ENCODE measurements at places on chromosomes 2 and 18.

- no peak for DNase-seq
These were observed 63.5 kb upstream of the FZD7 start for GRCh38 chr2:201969938-201970785.

GRCh38 chr2:29598978-29599377 lies 322.4 kb downstream of the ALK start:
- DNase-seq, result no peak

- DNase-seq, result no peak
These were observed 34.7 kb downstream of the RMC1 start for GRCh38 chr18:23538001-23538400.

- DNase-seq, result no peak
These were observed 12.6 kb downstream of the NR4A2 start for GRCh38 chr2:156319811-156320485.

DNA sequence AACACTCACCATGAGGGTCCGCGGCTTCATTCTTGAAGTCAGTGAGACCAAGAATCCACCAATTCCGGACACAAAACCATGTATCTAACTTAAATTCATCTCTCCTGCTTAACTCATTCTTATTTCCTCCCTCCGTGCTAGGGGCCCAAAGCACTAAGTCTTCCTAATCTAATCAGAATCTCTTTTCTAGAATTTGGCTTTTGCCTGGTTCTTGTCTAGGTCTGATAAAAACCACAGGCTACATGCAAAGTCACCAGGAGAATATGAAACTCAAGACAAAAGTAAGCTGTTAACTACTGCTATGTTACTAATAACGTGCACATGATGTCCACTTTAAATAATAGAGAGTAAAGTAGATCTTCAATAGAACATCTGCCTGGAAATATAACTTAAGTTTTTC lies 69.9 kb downstream of the TRIP12 start:
- DNase-seq, result no peak

DNA sequence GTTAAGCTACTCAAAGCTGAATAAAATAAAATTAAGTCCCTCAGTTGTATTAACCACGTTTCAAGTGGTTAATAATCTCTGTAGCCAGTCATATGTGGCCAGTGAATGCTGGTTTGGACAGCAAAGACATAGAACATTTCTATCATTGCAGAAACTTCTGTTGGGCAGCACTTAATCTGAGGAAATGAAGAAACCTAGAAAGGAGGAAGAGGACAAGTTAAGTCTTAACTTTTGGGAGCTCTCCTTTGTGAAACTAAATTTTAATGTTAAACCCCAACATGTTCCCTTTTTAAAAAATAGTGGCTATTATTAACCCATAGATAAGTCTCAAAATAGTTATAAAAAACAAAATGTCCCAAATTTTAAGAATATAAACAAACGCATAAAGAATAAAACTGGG lies 421.3 kb downstream of the ARHGAP15 start:
- no peak for DNase-seq

GRCh38 chr2:240296476-240297255 lies 138.8 kb upstream of the GPC1 start:
- DNase-seq, result no peak
